ENCODE measurements at places on chromosomes 5 and 9.

DNA sequence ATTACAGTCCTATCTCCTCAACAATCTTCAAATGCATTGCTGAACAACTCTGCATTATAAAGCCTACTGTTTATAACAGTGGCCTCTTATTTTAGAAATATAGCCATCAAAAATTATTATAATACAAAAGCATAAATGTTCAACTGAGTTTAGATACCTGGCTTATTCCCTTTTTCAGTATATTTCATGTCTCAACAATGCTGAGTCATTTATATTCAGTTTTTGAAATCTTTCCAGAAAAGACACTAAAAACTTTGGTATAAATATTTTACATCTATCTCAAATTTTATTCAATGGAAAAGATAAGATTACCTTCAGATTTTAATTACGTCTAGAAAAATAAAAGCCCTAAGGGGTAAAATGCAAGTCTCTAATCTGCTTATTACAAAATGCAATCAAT is 37.9 kb downstream of the LURAP1L start:
- DNase-seq = no peak

DNA sequence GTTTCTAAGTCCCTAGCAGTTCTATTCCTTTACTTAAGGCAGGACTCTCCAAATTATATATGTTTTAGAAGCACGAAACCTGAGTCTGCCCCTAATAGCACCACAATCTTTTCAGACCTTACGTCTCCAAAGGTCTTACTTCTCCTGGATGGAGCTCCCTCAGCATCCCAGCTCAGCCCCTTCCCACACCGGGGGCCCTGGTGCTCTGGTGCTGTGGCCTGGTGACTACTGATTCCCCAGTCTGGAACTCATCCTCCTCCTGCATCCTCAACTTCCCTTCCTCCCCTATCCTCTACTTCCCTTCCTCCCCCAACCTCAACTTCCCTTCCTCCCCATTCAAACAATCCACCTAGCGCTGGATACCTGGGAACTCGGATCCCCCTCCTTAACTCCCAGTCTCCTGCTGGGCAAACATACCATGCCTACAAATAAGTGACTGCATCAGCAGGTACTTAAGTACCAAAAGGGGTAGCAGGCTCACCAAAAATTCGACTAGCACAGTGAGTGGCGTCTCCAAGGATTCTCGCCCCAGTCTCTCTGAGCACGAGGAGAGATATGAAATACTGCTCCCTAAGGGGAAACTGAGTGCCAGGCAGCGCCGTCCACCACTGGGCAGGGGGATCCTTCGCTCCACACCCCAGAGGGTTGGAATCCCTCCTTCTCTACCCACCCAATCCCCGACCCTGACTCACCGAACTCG is 831 bp downstream of the IGFBPL1 start:
- no peak for DNase-seq

GRCh38 chr5:142013734-142014521 is 1.1 kb upstream of the GNPDA1 start:
- no peak for DNase-seq

- no peak for DNase-seq
These were observed 45.6 kb downstream of the AUH start for GRCh38 chr9:91316093-91316492.

DNA sequence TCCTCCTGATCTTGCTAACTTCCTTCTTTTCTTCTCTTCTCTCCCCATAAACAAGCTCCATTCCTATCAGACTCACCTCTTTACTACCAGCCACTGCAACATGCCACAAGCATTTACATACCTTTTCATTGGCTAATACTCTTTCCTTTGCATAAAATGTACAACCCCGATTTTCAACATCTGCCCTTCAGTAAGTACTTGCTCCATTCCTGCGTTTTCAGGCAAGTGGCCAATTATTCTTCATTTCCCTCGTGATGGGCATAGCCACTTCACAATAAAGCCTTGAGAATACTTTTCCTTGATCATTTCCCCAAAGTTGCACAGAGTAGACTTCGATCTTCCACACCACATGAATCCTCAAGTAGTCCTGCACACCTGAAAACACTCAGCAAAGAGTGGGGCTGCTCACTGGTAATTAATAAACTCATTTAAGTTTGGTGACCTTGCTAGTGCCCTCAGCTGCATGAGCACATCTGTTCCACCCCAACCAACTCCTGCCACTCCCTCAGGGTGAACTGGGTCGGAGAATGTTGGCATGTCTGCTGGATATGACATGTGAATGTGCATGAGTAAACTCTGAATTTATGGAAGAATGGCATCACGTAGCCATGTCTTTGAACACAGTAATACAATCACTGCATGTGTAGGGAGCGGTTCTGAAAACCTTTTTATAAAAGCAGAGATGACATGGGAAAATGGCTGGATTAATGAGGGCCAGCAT is 535.8 kb downstream of the SEMA5A start:
- DNase-seq = no peak

Data from CMK (cell line).